ENCODE measurements at places on chromosomes 13 and 19. TPM values are rescaled to one million over a fixed set of nuclear protein-coding genes. Genes with fewer than 3 reads are reported as not detected.

DNA sequence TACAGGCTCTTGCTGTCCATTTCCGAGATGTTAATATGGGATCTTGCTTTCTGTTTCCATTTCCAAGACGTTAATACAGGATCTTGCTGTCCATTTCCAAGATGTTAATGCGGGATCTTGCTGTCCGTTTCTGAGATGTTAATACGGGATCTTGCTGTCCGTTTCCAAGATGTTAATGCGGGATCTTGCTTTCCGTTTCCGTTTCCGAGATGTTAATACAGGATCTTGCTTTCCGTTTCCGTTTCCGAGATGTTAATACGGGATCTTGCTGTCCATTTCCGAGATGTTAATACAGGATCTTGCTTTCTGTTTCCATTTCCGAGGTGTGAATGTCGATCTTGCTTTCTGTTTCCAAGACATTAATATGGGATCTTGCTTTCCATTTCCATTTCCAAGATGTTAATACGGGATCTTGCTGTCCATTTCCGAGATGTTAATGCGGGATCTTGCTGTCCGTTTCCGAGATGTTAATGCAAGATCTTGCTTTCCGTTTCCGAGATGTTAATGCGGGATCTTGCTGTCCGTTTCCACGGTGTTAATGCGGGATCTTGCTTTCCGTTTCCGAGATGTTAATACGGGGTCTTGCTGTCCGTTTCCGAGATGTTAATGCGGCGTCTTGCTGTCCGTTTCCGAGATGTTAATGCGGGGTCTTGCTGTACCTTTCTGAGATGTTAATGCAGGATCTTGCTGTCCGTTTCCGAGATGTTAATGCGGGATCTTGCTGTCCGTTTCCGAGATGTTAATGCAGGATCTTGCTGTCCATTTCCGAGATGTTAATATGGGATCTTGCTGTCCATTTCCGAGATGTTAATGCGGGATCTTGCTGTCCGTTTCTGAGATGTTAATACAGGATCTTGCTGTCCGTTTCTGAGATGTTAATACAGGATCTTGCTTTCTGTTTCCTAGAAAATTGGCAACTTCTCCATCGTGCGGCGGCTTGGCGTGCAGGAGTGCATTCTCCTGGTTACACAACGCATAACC, 38.3 kb downstream of the PEX11G start:
- no peak for DNase-seq

- DNase-seq, result no peak
These were observed 987.0 kb downstream of the DIAPH3 start for GRCh38 chr13:59176775-59177174.

The ACER1 gene
- total RNA-seq, result not detected

GRCh38 chr19:33606556-33606955, 15.2 kb upstream of the CHST8 start:
- DNase-seq, result no peak

- DNase-seq, result no peak
These were observed 23.4 kb downstream of the RDH8 start for GRCh38 chr19:10036601-10037071.

DNA sequence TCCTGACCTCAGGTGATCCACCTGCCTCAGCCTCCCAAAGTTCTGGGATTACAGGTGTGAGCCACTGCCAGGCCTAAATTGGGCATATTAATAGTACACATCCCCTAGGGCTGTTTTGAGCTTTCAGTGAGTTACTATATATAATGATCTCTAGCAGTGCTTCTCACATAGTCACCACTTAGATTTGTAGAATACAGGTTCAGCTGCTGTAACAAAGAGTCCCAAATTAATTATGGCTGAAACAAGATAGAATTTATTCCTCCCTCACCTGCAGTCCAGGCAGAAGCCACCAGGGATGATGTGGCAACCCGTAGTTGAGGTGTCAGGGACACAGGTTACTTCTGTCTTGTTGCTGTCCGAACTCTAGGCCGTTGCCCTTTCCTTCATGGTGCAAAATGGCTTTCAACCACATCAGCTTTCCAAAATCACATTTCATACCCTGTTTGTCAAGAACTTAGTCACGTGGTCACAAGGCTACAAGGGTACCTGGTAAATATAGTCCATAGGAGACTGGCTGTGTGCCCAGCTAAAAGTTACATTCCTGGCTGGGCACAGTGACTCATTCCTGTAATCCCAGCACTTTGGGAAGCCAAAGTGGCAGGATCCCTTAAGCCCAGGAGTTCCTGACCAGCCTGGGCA, 2.9 kb downstream of the PROSER3 start:
- peak; percentile 19 for DNase-seq

The BST2 gene
- 138 TPM for total RNA-seq

GRCh38 chr13:41693434-41693833, 236.1 kb downstream of the RGCC start:
- DNase-seq, result no peak

The MAP4K1 gene
- total RNA-seq, result 0.30 TPM

- peak; percentile 10 for DNase-seq
These were observed 23.2 kb upstream of the CYP2A13 start for GRCh38 chr19:41064974-41065569.

GRCh38 chr19:54172471-54173358, at the start of gene TMC4:
Gene TMC4, minus strand, starts transcription at chr19:54173160. Its CDS starts 43 bp downstream, at chr19:54173117.
- DNase-seq, result no peak

GRCh38 chr19:51572410-51572809, 1.3 kb downstream of the ZNF175 start:
- DNase-seq, result no peak

The RASL11A gene
- 19.9 TPM for total RNA-seq

- peak; percentile 97 for DNase-seq
These were observed 67.1 kb upstream of the KPNA3 start for GRCh38 chr13:49859560-49859959.

- no peak for DNase-seq
These were observed 368.3 kb downstream of the LMO7 start for GRCh38 chr13:76004416-76004815.

DNA sequence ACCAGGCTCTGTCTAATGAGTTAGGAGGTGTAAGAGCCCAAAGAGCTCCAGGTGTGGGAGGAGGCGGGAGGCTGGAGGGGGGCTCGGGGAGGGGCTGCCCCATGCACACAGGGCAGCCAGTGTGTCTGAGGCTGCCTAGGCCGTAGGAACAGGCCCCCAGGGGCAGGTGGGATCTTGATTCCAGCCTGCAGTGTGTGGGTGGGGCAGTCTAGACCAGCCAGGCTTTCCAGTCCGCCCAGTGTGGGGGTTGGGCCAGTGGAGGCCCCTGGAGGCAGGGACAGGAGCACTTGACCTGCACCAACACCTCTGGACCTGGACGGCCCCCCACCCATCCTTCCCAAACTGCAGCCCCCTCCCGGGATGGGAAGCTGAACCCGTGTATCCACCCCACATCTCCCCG, 5.4 kb upstream of the CAMSAP3 start:
- DNase-seq, result no peak

GRCh38 chr19:58056861-58057260, 2.2 kb upstream of the ZNF135 start:
- no peak for DNase-seq

DNA sequence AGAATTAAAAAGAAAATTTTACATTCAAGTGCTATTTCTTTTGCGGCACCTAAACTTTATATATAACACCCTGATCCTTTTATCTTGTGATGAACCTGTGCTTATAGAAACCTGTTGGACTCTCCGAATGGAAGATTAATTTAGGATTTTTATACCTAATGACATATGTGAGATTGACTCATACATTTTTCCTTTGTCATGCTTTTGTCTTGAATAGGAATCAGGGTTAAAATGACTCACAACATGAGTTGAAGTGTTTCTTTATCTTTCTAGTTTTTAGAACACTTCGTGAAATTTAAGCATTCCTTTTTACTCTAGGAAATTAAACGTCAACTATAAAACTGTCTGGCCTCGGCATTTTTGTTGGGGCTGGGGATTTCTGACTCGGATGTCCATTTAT, 378.9 kb downstream of the PCDH20 start:
- no peak for DNase-seq

DNA sequence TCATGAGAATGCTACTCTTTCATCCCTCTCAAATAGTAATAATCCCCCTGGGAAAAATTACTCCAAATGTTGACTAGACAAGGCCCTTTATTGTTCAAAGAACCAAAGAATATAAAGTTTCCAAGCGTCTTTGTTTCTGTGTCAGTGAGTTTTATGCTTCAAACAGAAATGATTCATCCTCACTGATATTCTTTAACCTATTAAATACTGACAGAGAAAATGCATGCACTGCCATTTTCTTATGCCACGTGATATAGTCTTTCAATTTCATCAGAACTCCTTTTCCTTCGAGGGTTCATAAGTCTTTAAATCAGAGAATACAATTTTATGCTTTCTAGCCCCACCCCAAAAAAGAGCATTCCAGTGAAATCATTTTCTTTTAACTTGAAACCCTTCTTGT, 211.6 kb downstream of the SHISA2 start:
- no peak for DNase-seq

The SGTA gene
- total RNA-seq, result 68.4 TPM

The CYP4F3 gene
- total RNA-seq, result not detected

The KCNRG gene
- total RNA-seq, result not detected

- no peak for DNase-seq
These were observed 1.8 kb downstream of the CEBPG start for GRCh38 chr19:33375156-33375836.

- DNase-seq, result no peak
These were observed 1520.0 kb upstream of the SLC10A2 start for GRCh38 chr13:104586051-104586746.

The C13orf46 gene
- not detected for total RNA-seq

The TEX26 gene
- not detected for total RNA-seq

GRCh38 chr13:97945342-97945741, 8.1 kb upstream of the IPO5 start:
- no peak for DNase-seq

DNA sequence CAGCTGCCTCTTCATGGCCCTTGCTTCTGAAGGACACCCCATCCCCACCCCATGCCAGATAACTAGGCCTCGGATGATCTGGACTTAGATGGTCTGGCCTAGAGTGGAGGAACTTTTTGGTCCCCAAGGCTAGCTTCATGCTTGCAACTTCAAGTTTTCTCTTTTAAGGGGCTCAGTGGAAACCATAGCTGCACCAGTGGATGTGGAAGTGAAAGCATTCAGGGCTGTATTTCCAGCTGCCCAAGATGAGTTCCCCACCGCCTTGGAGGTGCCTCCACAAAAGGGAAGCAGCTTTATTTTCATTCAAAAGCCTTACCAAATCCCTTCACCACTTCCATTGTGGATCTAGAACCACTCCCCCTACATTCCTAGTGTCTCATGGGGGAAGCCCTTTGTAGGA, 17.6 kb upstream of the GSX1 start:
- DNase-seq, result no peak

GRCh38 chr19:57037556-57037955, 82.2 kb upstream of the USP29 start:
- DNase-seq, result no peak

GRCh38 chr19:48633148-48634035, 3.8 kb downstream of the DBP start:
- peak; percentile 56 for DNase-seq

DNA sequence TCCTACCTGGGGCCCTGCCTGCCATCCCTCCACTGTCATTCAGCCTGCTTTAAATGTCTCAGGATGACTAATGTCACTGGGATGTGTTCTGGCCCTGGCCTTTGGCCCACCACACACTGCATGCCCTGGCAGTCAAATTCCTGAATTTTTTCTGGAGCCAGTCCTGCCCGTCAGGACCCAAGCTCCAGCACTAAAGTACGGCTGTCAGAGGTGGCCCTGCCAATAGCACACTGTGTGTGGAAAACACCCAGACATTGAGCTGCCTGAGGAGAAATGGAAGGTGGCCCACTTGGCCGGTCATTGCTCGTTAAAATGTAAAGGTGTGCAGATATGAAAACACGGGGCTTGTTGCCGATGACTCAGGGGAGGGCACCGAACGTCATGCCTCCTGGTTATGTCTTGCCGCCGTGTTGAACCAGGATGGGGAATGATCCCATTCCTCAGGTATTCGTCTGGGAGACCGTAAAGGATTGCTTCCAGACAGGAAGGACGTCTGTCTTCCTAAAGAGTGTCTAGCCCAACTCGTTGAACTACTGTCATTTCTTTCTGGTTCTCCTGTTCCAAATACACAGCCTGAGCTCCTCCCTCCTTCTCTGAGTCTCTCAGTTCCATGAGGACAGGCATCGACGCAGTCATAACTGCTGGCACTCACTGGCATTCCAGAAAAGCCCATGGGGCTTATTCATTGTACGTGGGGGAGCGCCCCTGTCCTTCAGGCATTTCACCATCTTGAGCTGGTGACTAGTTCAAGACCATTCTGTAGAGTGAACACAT, 40.6 kb downstream of the COL4A2 start:
- DNase-seq, result peak; percentile 76

The SIGLEC14 gene
- not detected for total RNA-seq

The GJB2 gene
- not detected for total RNA-seq

The IGFL2 gene
- not detected for total RNA-seq

DNA sequence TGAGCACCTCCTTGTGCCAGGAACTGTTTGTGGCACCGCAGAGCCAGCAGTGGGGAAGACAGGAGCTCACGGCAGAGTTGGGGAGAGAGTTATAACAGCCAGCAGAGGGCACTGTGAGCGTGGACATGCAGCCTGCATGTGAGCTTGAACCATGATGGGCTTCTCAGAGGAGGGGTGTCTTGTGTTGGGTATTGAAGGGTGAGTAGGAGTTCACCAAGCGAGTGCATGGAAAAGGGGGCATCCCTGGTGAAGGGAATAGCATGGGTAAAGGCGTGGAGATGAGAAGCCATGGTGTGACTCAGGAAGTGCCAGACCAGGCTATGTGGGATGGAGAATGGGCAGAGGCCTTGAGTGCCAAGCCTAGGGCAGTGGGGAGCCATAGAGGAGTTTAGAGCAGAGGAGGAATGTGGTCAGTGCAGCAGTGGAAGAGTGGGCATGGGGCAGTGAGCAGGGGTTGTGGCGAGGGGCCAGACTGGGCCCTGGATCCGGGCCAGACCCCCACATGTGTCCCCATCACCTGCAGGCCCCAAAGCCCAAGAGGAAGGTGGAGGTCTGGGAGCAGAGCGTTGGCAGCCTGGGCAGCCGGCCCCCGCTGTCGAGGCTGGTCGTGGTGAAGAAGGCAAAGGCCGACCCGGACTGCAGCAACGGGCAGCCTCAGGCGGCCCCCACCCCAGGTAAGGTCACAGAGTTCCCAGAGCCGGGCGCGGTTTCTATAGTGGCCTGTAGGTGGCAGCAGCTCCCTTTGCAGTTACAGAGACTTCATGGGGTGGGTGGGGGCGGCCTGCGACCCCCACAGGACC, 11.8 kb upstream of the SHD start:
- peak; percentile 16 for DNase-seq

GRCh38 chr19:44657211-44657921, 13.7 kb downstream of the PVR start:
- peak; percentile 58 for DNase-seq

- DNase-seq, result no peak
These were observed 37.9 kb upstream of the CPB2 start for GRCh38 chr13:46142776-46143175.

The LAIR2 gene
- not detected for total RNA-seq

DNA sequence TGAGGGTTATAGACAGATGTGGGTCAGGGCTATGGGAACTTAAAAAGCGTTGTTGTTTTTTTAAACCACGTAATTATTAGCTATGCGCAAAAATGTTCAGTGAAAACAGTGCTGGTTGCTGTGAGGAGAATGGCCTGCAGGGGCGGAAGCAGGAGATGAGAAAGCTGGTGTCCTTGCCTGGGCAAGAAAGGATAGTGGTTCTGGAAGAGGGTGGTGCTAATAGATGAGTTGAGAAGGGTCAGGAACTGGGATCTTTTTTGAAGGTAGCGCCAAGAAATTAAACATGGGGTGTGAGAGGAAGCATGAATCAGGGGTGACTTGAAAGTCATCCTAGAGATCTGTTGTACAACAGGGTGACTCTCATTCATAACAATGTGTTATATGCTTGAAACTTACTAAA, 4.8 kb upstream of the SMG9 start:
- peak; percentile 91 for DNase-seq
